Cerebellum (tissue), 4 donors: ENCODE measurements at places on chromosomes 7 and 10. TPM values are rescaled to one million over a fixed set of nuclear protein-coding genes. Genes with fewer than 3 reads are reported as not detected.
A peak's percentile ranks its signal among the peaks of the same experiment; 100 is the strongest.

- no peak for DNase-seq
Measured at GRCh38 chr7:47373871-47374451, 207.9 kb downstream of the TNS3 start.

Gene SPDYE2
- not detected for total RNA-seq

DNA sequence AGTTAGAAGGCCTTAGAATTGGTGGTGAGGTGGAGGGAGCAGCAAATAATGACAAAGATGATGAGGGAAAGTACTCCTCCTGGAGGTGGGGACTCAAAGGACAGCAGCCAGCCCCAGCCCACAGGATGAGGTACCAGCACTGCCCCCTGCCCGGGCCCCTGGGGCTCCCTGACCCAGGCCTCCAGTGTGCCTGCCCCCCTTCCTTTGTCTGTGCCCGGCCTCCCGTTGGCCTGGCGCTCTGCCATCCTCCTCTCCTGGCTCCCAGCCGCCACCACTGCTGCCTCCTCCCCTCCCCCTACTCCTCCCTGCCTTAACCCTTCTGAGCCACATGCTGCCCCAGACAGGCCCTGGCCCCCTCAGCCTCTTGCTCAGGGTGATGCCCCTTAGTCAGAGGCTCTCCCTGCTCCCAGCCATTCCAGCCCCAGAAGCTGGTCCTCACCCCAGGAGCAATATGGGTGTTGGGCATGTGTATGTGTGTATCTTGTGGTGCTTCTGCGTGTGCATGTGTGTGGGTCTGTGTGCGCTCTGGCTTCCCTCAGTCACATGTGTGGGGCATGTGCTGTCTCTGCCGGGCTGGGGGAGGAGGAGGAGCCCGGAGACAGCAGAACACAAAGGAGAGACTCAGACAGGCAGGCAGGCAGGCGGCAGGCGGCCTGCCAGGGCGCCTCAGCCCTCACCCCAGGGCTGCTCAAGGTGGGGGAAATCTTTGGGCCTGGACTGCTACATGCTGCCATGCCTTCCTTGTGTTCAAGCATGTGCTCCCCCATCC, 2.6 kb downstream of the LDB1 start:
- DNase-seq: peak; percentile 62

- DNase-seq: no peak
Measured at GRCh38 chr10:132784866-132785722, 853 bp downstream of the NKX6-2 start.

DNA sequence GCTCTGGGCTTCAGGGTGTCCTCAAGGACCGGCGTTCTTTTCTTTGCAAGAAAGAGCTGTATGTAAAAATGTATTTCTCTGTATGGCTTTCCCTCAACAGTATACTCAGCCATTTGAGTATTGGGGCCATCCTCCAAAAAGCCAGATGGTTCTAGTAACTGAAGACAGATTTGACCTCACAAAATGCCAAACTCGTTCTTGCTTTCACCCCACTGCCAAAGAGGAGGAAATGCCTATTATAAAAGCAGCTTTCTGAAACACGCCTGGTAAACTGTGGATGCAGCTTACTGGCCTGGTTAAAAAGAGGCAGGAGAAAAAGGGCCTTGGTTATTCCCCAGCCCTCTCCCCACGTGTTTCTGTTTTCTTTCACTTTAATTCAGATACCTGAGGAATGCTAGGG, 7.7 kb upstream of the HTR5A start:
- DNase-seq: peak; percentile 80

- no peak for DNase-seq
Measured at GRCh38 chr10:132973903-132974241, 31.5 kb upstream of the CFAP46 start.

- DNase-seq: no peak
Measured at GRCh38 chr10:4826792-4827324, 851 bp downstream of the AKR1E2 start.

Gene NKX1-2
- total RNA-seq: 0.54 TPM

DNA sequence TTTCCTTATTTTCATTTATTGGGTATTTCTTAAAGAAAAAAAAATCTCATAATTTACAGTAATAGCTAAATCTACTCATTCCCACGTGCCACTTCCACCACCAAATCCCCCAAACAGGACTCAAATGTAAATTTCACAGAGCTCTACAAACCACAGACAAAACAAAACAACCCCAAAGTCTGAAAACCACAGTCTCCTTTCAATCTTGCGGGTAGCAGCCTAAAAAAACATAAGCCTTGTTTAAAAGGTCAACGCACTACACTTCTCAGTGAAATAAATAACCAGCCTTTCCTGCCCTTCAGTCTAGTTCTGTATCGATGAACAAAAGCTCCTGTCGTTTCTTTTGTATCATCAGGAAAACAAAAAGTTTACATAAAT, 121.8 kb upstream of the AFAP1L2 start:
- no peak for DNase-seq

Gene PTF1A
- total RNA-seq: 4.4 TPM

Gene SPDYE11
- not detected for total RNA-seq

DNA sequence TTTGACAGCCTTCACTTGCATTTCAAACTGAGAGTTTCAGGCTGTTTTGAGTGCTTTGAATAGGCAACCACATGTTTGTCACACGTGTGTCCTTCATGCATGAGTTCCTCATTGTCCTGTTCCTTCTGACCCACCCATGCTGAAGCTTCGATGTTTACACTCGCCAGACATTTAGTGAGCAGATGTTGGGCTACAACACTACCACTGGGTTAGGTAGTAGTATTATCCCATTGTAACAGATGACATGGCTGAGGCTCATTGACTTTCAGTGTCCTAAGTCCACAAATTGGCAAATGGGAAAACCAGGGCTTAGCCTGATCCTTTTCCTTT, 456.1 kb downstream of the PHTF2 start:
- DNase-seq: no peak

GRCh38 chr10:7301006-7301778, 109.6 kb downstream of the SFMBT2 start:
- DNase-seq: no peak

GRCh38 chr10:1674501-1674900, 62.8 kb downstream of the ADARB2 start:
- DNase-seq: no peak

Gene STEAP1
- 2.2 TPM for total RNA-seq

DNA sequence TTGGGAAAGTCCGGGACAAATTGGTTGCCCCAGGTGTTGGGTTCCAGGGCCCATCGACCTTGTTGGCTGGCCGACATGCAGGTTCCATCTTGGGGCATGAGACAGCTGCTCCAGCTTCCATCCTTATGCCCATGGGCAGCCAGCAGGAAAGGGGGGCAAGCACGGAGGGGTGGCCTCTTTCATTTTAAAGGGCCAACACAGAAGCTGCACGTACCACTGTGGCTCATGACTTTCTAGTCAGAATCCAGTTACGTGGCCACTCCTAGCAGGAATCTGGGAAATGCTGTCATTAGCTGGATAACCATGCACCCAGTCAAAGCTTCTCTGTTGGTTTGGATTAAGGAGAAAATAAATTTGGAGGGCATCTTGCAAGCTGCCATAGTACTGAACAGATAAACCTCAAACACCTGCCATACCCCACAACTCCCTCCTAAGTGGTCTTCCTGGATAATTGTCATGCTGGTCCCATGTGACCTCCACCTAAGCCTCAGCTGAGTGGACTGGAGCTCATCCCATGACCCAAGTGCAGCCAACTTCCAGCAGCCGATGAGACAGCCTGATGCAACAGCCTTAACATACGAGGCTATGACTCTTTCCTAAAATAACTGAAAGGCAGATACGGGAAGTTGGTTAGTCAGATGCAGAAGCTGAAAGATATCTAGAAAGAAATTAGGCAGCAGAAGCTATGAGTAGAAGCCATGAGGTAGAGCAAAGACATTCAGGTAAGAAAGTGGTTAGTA, 21.4 kb upstream of the GSDME start:
- no peak for DNase-seq

GRCh38 chr10:103572347-103573204, 79.1 kb downstream of the NEURL1 start:
- DNase-seq: no peak

Gene CALML3
- 0.09 TPM for total RNA-seq

Gene ZNF467
- 3.2 TPM for total RNA-seq

GRCh38 chr7:49850921-49851613, 77.6 kb downstream of the VWC2 start:
- DNase-seq: no peak

Gene FAM24A
- not detected for total RNA-seq

DNA sequence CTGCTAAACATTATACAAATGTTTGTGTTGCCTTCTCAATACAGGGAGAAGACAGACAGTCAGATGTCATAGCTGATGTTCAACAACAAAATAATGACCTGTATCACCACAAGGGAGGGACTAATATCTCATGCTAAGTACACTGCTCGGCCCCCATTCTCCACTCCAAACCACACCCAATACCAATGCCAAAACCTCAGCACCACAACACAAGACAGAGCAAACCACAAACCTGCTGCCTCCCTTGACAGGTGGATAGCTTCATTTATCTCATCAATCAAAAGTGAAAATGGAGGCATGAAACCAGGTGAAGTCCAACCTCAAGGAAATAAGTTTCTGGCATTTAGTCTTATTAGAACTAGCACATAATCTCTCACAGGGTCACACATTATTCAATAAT, 109.5 kb downstream of the PARD3 start:
- no peak for DNase-seq

DNA sequence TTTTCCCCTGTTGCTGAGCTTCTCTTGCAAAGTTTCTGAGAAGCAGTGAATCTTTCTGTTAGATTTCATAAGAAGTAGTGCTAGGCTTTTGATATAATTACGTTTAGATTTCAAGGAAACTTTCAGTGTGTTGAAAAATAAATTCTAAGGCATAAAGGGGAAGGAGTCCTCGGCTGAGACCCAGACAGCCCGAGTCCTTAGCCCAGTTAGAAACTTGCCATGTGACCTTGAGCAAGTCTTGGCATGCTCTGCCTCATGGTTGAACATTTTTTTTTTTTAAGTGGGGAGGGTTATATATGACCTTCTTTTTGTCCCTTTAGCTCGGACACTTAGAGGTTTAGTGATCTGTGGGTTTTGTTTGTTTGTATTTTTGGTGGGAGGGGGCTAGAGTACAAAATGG, 117.5 kb downstream of the TCF7L2 start:
- DNase-seq: no peak

GRCh38 chr7:16926283-16926682, 44.5 kb upstream of the AGR3 start:
- no peak for DNase-seq

- DNase-seq: no peak
Measured at GRCh38 chr7:126791306-126791705, 461.4 kb downstream of the GRM8 start.

DNA sequence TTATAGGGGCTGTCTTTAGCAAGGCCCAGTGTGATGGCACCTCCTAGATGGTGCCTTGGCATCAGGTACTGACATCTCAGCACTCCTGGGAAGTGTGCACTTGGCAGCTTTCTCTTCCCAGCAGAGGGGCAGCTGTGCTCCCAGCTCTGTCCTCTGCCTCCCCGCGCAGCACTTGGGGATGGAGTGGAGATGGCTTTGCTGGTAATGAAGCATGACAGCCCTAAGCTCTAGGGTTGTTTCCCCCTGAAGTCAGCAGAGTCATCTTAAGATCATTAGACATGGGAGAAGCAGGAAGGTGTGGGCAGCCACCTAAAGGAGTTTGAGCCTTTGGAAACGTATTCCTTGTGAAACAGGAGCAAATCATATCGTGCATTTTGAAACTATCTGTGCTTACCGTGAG, 46.7 kb downstream of the HTRA1 start:
- DNase-seq: no peak
